NB4 (cell line): ENCODE measurements at places on chromosomes 7 and 10.
A peak's percentile ranks its signal among the peaks of the same experiment; 100 is the strongest.

- DNase-seq = peak; percentile 93
Measured at GRCh38 chr10:282294-283139, 147.3 kb downstream of the ZMYND11 start.

DNA sequence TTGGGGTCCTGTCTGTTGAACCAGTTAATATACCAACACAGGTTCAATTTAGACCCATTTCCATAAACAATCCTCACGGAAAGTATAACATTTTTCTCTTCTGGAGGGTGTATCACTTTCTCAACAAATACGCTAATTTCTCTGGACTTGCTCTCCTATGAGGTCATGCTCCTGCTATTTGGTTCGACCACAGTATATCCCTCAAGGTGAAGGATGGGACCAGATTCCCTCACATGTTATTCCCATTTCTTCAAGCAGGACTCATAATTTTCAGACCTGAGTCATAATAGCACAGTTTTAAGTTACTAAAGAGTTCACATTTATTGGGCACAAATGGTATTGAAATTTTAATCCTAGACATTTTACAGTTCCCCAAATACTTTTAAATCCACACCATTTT lies 57.2 kb downstream of the ADAM12 start:
- DNase-seq = no peak

DNA sequence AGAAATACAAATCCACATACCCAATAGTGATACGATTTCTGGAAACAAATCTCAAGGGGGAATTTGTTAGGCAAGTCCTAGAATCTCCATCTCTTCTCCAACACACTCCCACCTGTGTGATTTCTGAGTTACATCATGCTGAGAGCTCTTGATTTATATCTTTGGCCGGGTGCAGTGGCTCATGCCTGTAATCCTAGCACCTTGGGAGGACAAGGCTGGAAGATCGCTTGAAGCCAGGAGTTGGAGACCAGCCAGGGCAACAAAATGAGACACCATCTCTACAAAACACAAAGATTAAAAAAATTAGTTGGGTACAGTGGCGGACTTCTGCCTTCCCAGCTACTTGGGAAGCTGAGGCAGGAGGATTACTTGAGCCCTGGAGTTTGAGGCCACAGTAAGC lies 1.5 kb upstream of the MTPN start:
- no peak for DNase-seq

- no peak for DNase-seq
Measured at GRCh38 chr7:157709531-157710251, 372.9 kb downstream of the DNAJB6 start.

DNA sequence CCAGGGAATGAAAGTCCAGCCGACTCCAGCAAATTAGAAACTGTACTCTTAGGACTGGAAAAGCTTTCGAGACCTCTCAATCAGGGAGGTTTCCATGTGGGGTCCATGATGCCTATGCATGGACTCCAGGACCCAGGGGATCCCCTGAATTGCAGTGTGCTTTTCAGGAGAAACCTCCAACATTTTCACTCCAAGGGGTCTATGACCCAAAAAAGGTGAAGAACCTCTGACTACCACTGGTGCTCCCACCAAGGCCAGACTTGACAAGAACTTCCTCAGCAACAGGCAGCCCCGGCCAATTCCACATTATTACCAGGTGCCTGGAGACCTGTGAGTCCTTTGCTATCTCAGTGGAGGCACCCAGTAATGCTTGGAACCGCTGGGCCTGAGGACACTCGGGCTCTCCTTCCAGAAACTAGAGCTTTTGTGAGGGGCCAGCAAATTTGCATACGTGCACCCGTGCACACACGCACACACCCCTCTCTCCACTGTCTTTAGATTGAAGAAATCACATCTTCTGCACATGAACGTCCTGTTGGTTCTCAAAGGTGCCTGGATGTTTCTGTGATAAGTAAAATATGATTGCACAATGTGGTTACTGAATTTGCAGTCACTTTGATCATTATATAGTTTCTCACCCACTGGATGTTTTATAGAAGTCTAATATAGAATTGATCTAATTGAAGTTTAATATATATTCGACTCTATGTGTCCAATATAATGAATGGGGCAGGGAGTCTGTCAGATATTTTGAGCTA lies 54.7 kb downstream of the SYPL1 start:
- no peak for DNase-seq

GRCh38 chr7:128003167-128003566 lies 28.1 kb downstream of the LRRC4 start:
- DNase-seq = no peak

- DNase-seq = no peak
Measured at GRCh38 chr10:58087896-58088295, 179.8 kb downstream of the IPMK start.

GRCh38 chr10:52027055-52027705 lies 286.9 kb upstream of the DKK1 start:
- DNase-seq = no peak

DNA sequence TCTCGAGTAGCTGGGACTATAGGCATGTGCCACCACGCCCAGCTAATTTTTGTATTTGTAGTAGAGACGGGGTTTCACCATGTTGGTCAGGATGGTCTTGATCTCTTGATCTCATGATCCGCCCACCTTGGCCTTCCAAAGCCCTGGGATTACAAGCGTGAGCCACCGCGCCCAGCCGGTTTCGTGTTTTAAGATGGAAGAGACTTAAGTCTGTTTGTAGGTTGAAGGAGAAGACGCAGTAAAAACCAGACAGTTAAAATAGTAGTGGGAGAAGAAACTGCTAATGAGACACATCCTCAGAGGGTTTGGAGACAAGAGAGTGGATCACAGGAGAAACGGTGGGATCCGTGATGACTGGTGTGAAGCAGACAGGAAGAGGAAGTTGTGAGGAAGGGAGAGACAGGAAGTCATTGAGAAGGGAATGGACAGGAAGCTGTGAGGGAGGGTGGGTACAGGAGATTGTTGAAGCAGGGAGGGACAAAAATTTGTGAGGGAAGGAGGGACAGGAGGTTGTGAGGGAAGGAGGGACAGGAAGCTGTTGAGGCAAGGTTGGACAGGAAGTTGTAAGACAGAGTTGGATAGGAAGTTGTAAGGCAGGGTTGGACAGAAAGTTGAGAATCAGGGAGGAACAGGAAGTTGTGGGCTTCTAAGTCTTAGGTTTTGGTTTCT lies 115.5 kb downstream of the WDFY4 start:
- peak; percentile 82 for DNase-seq

DNA sequence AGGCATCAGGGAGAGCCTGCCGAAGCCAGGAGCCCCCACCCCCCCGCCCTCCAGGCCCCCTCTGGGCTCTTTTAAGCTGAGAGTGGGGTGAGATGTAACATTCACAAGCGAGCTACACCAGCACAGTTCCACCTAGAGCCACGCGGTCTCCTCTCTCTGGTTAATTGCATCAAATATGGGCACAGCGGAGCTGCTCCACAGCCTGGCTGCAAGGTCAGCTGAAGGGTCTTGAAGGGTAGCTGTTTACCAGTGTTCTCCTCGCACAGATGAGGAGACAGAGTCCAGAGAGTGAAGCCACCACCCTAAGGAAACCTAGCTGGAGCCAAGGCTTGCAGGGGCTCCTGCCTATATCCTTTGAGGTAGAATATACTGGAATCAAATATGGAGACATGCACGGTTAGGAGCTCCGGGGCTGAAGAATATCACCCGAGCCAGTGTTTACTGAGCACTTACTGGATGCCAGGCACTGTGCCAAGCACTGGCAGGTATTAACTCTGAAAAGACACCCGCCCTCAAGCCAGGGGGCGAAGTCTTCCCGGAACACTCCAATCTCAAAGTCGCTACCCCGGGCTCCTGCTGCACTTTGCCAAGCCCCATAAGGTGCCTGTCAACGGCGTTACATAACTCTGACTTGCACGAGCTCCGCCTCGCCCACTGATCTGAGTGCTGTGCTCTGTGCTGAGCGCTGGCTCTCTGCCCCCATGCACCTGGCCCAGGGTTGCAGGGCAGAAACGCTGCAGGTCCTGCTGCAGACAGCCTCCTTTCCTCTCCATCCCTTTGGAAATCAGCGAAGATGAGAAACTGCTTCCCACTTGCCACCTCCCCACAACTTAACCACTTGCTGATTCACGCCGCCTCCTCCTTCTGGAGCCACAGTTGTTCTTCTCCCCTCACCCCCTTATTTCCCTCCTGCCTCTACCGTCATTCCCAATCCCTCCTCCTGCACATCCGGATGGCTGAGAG lies 5.4 kb downstream of the CHST15 start:
- no peak for DNase-seq

DNA sequence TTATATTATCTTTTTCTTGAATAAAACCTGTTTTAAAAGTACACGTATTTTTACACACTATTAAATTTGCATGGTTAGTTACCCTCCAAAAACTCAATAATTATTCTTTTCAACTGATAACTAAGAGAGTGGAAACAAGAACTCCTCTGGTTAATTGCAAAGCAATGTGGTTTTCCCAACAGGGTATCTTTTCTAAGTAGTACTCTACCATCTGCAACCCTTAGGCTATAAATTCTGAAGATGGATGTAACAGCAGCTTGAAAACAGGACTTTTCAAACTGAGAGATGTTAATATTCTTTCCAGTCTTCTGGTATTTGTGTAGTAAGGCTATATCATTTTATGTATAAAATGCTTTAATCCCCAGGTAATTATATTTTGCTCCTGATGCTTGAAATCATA lies 916.1 kb upstream of the POT1 start:
- DNase-seq = no peak

DNA sequence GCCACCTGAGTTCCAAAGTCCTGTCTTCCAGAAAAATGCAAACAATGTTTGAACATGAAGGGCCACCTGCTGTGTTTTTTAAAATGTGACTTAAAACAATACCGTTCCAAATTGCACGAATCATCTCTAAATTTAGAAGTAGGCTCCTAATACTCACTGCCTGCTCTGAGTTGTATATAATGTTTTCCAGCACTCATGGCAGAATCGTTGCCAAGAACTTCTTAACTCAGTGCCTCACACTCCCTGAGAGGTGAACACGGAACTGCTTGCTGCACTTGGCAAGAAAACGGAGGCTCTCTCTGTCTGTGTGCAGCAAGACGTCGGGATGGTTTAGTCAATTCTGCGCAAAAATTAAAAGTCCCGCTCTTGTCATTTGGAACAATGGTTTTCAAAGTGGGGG lies 757.3 kb upstream of the AUTS2 start:
- DNase-seq = no peak

GRCh38 chr7:81053623-81054022 lies 134.8 kb upstream of the SEMA3C start:
- no peak for DNase-seq

DNA sequence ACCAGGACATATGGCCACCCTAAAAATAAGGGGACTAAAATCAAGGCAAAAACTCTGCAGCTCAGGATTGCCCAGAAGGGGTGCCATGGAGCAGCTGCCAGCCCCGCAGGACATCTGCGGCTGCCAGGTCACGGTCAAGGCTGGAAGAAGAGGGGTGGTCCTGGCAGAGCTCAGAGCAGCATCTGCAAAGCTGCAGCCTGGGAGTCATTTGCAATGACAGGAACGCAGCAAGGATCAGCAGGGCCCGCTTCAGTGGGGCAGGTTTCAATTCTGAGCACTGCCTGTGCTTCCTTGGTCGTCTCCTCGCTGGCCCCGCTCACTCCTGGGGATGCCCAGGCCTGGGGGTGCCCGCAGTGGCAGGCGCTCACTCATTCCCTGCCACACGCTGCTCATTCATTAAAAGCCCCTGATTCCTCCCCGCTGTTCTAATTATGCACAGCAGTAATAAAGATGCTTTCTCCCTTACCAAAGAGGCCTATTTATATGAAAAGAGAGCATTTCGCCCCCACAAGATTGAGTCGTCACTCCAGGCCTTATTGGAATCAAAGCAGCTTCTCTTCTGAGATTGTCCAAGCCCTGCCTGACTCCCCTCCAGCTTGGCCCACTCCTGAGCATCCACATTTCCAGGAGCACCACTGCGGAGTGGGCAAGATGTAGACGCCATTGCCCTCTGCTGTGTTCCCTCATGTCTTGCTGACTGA lies 4.6 kb downstream of the HSPA12A start:
- no peak for DNase-seq
